ENCODE measurements at places on chromosomes 6 and 20. TPM values are rescaled to one million over a fixed set of nuclear protein-coding genes. Genes with fewer than 3 reads are reported as not detected.

DNA sequence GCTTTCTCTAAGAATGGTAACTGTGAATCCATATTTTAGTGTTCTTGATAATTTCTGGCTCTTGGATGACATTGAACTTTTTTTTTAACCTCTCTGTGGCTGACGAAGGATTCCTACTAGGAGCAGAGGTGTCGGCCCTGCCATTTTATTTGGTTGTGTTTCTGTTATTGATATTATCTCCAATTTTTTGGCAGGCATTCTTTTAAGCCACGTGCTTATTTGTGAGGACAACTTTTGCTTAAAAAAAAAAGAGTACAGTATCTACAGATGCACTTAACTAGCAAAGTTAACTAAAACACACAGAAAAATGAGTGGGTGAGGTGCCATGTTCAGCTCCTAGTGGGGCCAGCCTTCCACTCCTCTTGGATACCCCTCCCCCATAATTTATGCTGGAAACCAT is 1.1 kb downstream of the FANCE start:
- no peak for DNase-seq

DNA sequence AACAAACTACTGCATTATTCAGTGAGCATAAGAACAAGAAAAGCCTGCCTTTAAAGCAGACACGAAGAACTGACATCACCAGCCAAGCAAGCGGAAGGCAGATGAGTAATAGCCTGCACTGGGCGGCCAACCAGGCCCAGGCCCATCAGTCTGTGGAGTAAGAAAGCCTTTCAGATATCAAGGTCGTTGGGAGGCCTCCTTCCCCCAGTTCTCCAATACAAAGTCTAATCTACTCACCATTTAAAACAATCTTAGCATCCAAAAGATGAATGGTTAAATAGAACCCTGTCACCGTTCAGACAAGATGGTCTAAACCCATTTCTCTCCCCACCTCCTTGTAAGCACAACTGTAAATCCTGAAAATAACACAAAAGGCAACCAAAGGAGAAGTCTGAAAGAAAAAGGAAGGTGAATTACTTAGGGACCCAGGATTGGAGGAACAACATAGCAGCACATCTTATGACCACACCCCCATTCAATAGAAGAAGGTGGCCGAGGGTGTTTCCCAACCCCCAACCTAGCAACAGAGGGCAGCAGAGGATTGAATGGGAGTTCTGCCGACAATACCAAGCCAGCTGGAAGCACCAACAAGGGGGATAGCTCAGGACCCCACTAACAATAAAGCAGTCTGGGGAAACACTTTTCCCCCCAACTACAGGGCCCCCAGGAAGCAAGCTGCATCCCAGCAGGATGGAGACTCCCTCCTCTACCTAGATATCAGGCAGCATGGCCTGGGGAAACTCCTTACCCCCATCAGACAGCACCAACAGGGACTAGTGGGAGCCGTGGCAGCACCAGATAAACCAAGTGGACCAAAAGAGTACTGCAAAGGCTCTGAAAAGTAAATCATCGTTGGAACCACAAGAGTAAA is 67.9 kb downstream of the ZHX3 start:
- DNase-seq = peak; percentile 38

DNA sequence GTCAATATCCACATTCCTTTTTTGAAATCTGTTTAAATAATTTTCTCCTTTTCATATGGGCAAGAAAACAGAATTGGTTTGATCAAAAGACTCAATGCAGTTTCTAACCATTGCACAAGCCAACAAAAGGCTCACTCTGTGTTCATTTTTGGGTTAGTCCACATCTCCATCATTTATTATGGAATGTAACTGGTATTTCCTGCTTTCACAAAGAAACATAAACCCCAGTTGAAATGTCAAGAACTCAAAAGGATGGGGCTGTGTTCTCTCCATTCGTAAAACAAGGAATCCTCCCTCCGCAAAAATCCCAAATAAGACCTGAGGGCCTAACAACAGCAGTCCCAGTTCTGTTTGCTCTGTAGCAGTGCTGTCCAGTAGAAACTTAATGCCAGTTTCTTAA is 420.9 kb downstream of the GJA1 start:
- DNase-seq = no peak

- no peak for DNase-seq
Measured at GRCh38 chr6:139250296-139251044, 41.3 kb downstream of the TXLNB start.

DNA sequence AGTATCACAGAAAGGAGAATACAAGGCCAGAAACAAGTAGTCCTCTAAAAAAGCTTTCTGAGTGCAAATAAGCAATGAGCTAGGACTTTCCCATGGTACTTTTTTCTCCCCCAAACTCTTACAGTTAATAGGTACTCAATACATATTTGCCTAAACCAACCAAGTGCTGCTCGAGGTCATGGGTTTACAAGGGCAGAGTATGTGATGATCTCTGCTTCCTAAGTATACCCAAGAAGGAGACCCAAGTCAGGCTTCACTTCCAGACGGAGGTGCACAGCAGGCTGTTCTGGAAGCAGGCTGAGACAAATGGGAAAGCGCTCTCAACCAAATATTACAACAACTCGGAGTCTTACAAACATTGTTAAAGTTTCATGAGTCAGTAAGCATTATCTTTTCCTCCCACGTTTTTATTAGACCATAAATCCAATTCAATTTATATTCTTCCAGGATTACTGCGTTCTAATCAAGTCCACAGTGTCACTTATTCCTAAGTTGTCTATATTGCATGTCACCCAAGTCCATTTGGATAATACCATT is 8.1 kb downstream of the FYN start:
- DNase-seq = no peak

- no peak for DNase-seq
Measured at GRCh38 chr6:168638468-168639271, 197.7 kb downstream of the SMOC2 start.

DNA sequence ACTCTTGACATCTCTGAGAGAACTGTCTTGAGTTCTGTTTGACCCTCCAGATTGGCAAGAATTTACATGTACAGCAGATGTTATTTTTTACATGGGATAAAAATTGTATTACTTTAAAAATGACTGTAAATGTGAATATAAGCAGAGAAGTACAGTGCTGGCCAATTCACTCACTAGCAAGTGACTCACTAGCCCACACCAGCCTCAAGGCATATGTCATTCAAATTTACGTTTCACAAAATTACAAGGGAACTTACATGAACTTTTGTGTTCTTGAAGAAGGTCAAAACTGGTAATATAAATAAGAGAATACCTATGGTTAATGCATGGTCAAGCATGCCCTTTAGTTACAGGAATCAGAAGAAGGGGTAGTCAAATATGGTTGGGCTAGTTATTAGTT is 54.0 kb upstream of the HMGCLL1 start:
- no peak for DNase-seq

- DNase-seq = no peak
Measured at GRCh38 chr6:50143011-50143719, 93.4 kb upstream of the DEFB112 start.

DNA sequence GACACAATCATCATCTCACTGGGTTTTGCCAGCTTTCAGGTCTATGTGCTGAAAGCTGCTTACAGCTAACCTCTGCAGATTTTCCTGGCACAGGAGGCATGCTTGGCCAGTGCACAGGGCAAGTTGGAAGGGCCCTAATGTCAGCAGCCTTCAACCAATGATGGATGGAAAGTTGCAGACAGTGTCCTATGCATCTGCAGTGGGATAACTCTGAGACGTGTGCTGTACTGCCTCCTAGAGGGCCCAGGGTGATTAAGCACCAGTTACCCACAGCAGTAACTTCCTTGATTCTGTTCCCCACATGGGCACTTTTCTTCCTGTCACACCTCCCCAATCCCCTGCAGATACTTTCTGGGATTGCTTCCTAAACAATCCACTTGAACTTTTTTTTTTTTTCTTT is 38.6 kb downstream of the OVOL2 start:
- no peak for DNase-seq

GRCh38 chr6:36821581-36822335 is 17.5 kb downstream of the CPNE5 start:
- DNase-seq = no peak

DNA sequence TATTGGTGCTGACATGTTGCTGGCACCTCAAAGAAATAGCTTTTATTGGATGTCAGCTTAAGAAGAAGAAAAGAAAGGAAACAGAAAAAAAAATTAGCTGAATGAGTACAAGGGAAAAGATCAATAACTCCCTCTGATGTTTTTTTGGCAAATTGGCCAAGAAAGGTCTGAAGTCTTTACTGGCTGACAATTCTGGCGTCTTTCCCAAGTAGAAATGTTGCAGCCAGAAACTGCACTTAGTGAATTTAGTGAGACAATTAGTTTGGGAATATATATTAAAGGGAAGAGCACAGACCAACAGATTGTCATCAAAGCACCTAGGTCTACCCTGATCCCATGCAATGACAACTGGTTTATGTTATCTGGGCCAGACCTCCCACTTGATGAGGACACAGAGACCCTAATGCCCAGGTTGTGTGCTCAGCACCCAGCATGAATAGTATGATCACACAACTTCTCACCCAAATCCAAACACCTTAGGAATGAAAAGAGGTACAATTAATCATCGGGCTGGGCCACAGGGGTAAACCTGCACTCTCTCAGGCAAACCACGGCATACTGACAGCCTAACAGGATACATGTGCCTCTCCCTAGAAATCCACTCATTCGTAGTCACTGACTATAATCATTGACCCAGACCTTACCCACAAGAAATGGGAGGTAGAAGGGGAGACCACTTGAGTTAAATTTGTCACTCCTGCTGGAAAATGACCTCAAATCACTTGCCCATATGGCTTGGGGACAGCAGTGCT is 612.3 kb upstream of the ARID1B start:
- no peak for DNase-seq

GRCh38 chr6:137271245-137272183 is 52.3 kb upstream of the IFNGR1 start:
- DNase-seq = peak; percentile 10

GRCh38 chr6:111724505-111724904 is 118.8 kb upstream of the TRAF3IP2 start:
- no peak for DNase-seq

DNA sequence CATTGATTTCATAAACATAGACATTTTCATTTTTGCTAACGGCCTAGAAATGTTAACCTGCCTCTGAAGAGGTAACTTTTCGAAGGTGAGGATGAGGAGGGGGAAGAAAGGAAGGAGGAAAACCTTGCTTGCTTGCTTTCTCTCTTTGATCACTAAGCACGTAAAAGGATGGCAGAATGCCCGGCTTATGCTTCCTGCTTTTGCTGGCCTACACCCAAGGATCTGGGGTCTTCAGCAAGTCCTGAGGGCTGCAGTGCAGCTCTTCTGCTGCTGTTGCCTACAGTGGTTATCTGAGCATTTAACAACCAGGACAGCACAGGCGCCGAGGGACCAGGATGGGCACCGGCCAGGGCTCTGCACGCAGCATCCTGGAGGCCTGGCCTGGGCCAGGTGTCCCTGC is 150.8 kb upstream of the TAB2 start:
- no peak for DNase-seq

DNA sequence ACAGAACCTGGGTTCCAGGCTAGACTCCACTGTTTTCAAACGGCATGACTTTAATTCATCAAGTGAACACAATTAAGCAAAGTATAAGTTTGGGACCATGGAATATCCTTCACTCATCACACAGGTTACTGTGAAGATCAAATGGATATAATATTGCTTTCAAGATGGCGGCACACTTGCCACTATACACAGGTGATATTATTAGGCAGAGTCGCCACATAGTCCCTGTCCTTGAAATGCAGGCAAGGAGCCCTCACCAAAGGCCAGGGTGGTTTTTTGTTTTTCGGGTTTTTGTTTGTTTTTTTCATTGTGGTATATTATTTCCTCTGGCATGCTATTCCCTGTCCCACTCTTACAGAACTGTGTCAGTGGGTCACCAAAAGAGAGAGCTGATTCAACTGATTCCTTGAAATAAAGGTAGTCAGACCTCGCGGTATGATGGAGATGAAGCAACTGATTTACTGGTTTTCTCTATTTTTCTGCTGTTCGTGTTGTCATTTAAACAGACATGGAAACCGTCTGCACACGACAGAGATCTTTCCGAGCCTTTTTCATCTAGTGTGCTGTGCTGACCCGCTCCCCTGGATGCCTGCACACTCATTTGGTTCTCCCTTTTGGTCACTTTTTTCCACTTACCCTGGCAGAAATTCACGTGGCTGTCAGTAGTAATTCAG is 29.7 kb downstream of the MYB start:
- DNase-seq = no peak

- no peak for DNase-seq
Measured at GRCh38 chr6:33277663-33278391, 904 bp downstream of the B3GALT4 start.

DNA sequence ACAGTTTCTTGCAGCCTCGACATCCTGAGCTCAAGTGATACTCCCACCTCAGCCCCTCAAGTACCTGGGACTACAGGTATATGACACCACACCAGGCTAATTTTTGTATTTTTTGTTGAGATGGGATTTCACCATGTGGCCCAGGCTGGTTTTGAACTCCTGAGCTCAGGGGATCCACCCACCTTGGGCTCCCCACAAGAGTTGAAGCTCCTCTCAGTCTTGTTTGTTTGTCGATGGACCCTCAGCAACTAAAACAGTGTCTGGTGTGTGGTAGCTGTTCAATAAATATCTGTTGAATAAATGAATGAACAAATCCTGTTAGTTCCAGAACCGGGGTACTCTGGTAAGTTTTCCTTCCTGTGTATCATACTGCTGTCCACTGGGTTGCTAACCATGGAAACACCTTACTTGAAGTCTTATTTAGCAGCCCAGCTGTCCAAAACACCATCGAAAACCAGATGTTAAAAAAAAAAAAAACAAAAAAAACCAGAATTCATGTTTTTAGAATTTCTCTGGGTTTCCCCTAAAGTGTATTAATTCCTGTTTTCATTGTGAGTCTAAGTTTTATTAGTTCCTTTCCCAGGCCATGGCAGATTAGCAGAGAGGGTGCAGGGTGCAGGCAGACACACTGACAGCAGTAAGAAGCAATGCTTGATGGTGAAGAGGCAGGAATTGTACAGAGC is 7.8 kb upstream of the EZR start:
- no peak for DNase-seq

- no peak for DNase-seq
Measured at GRCh38 chr6:84224251-84224650, 3.2 kb downstream of the CEP162 start.

DNA sequence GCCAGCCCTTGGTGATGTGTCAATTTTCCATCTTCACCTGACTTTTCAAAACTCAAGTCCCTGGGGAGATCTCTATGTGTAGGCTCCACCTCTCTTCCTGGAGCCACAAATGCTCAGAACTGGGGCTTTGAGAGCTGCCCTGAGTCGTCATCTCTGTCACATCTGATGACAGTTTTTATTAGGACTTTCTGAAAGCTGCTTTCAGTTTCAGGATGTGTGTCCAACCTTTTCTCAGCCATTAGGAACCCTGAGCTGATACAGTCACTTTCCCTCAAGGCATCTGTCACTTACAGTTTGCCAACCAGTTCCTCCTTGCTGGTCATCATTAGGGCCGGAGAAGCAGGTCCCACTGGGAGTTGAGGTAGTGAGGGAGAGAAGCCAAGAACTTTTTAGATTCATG is 365.9 kb upstream of the CHD6 start:
- no peak for DNase-seq

The HDDC2 gene
- 116 TPM for polyA plus RNA-seq

The PTPRT gene
- not detected for polyA plus RNA-seq

The TNXB gene
- 0.35 TPM for polyA plus RNA-seq

The PROKR2 gene
- polyA plus RNA-seq = not detected

The ZNF341 gene
- 1.6 TPM for polyA plus RNA-seq

The CRISP3 gene
- polyA plus RNA-seq = not detected

The MYCT1 gene
- polyA plus RNA-seq = 0.25 TPM

The MCHR2 gene
- not detected for polyA plus RNA-seq

The CYP39A1 gene
- not detected for polyA plus RNA-seq

The FNDC11 gene
- 0.76 TPM for polyA plus RNA-seq
